Muscle of leg (tissue), 16 donors: ENCODE measurements at places on chromosomes 5 and 9. TPM values are rescaled to one million over a fixed set of nuclear protein-coding genes. Genes with fewer than 3 reads are reported as not detected.

DNA sequence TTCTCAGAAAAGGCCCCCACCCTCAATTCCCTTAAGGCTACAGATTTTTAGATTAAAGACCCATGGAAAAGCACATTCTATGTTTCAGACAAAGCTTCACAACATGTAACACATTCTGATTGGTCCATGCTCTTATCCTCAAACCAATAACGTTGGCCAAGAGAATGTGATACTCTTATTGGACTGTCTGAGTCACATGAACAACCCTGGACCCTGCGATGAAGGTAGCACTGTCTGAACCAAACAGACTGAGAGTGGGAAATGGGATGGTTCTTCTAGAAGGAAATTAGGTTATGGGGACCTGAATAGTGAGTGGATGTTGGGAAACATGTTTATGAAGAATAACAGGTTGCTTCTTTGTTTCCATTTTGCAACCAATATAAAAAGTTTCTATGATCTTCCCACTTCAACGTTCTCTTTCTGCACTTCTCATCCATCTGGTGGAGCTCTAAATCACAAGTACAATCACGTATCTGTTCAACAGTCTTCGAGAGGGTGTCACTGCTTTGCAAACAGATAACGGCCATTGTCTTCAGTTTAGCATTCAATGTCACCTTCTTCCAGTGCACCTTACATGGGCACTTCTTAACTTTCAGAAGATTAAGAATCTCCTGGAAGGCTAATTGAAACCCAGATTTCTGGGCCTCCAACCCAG, 81.6 kb downstream of the PTCH1 start:
- H3K36me3 ChIP-seq, result no peaks in the 10 kb centered on the region
- H3K27me3 ChIP-seq, result no peaks in the 10 kb centered on the region
- no peak overlapping the region for H3K4me3 ChIP-seq
- no peaks in the 10 kb centered on the region for H3K4me1 ChIP-seq
- no peak for DNase-seq
- H3K27ac ChIP-seq, result no peak overlapping the region

- H3K4me3 ChIP-seq, result no peak overlapping the region
- H3K27me3 ChIP-seq, result no peaks in the 10 kb centered on the region
- no peaks in the 10 kb centered on the region for H3K36me3 ChIP-seq
- DNase-seq, result no peak
- no peaks in the 10 kb centered on the region for H3K4me1 ChIP-seq
- no peak overlapping the region for H3K27ac ChIP-seq
Measured at GRCh38 chr5:35608881-35609779, 8.5 kb upstream of the SPEF2 start.

GRCh38 chr5:172453986-172454357, 353 bp downstream of the SH3PXD2B start:
- no peaks in the 10 kb centered on the region for H3K27me3 ChIP-seq
- H3K4me1 ChIP-seq, result peaks cover 43% of the 10 kb centered on the region
- peak; percentile 80 for DNase-seq
- peak overlapping the region; percentile 91 for H3K27ac ChIP-seq
- H3K36me3 ChIP-seq, result peaks cover 12% of the 10 kb centered on the region
- H3K4me3 ChIP-seq, result peak overlapping the region; percentile 88

The PLCXD3 gene
- total RNA-seq, result 0.09 TPM

The FUBP3 gene
- 27.4 TPM for total RNA-seq

The NXNL2 gene
- total RNA-seq, result 0.18 TPM

The FOXD4 gene
- 0.58 TPM for total RNA-seq

The TOR1A gene
- 14.9 TPM for total RNA-seq

GRCh38 chr5:179317411-179318220, 27.6 kb downstream of the ADAMTS2 start:
- peaks cover 2% of the 10 kb centered on the region for H3K27me3 ChIP-seq
- H3K4me3 ChIP-seq, result no peak overlapping the region
- peak overlapping the region; percentile 49 for H3K27ac ChIP-seq
- peaks cover 68% of the 10 kb centered on the region for H3K4me1 ChIP-seq

DNA sequence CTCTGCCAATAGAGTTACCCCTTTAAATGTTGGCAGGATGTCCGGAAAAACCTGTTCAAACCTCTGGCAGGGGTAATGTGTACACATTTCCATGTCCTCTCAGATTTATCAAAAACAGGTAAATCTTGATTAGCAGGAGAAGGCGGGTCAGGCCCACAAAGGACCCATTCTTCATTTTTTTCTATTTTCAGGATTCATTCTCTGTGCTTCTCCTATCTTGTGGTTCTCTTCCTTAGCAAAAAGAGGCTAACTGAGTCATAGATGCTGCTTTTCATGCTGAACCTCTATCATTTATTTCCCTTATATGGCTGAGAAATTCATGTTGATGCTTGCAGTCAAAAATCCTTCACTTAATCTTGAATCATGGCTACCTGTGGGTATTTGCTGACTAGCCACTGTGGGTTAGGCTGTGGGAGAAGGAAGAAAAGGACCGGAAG, 112.7 kb upstream of the IQGAP2 start:
- no peaks in the 10 kb centered on the region for H3K27me3 ChIP-seq
- no peaks in the 10 kb centered on the region for H3K4me1 ChIP-seq
- no peak overlapping the region for H3K27ac ChIP-seq
- DNase-seq, result no peak
- no peaks in the 10 kb centered on the region for H3K36me3 ChIP-seq
- H3K4me3 ChIP-seq, result no peak overlapping the region

DNA sequence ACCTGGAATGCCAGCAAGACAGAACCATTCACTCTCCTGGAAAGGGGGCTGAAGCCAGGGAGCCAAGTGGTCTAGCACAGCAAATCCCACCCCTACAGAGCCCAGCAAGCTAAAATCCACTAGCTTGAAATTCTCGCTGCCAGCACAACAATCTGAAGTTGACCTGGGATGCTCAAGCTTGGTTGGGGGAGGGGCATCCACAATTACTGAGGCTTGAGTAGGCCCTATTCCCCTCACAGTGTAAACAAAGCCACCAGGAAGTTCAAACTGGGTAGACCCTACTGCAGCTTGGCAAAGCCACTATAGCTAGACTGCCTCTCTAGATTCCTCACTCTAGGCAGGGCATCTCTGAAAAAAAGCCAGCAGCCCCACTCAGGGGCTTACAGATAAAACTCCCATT, 17.3 kb downstream of the RIGI start:
- no peaks in the 10 kb centered on the region for H3K27me3 ChIP-seq
- H3K4me3 ChIP-seq, result no peak overlapping the region
- no peak overlapping the region for H3K27ac ChIP-seq

The NADK2 gene
- 39.6 TPM for total RNA-seq

The BTNL3 gene
- total RNA-seq, result not detected

GRCh38 chr5:59607138-59607765, 286.3 kb downstream of the PDE4D start:
- no peak overlapping the region for H3K27ac ChIP-seq
- no peak for DNase-seq
- H3K4me3 ChIP-seq, result no peak overlapping the region
- H3K36me3 ChIP-seq, result no peaks in the 10 kb centered on the region
- no peaks in the 10 kb centered on the region for H3K4me1 ChIP-seq

The FAM174A gene
- total RNA-seq, result 27.0 TPM

DNA sequence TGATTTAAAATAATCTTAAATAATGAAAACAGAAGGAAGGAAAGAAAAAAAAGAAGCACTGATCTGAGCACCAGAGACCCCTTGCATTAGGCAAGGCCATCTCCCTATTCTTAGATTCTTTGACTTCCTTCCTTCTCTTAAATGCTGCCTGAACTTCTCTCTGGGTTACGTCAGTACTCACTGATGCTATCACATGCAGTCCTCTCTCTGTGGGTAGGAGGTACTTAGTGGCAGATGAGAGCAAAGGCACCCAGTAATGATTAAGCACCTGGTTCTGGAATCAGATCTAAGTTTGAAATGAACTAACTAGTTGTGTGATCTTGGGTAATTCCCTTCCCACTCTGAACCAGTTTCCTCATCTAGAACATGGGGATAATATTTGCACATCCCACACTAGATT, 110.3 kb upstream of the TBC1D2 start:
- H3K27me3 ChIP-seq, result peaks cover 5% of the 10 kb centered on the region
- H3K27ac ChIP-seq, result no peak overlapping the region
- no peak for DNase-seq

DNA sequence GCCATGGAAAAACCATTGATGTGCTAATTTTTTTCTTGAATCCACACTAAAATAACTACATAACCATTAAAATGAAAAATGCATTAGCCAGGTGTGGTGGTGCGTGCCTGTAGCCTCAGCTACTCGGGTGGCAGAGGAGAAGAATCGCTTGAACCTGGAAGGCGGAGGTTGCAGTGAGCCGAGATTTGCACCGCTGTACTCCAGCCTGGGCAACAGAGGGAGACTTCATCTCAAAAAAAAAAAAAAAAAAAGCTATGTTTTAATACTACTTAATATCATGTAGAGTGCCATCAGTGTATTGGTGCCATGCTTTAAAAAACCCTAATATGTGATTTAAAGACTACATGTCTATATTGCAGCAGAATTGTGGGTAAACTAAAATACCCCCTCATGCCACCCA, 58.9 kb downstream of the NDFIP1 start:
- H3K4me1 ChIP-seq, result no peaks in the 10 kb centered on the region
- DNase-seq, result no peak
- H3K36me3 ChIP-seq, result no peaks in the 10 kb centered on the region
- H3K27me3 ChIP-seq, result no peaks in the 10 kb centered on the region

The CNTFR gene
- 22.1 TPM for total RNA-seq

DNA sequence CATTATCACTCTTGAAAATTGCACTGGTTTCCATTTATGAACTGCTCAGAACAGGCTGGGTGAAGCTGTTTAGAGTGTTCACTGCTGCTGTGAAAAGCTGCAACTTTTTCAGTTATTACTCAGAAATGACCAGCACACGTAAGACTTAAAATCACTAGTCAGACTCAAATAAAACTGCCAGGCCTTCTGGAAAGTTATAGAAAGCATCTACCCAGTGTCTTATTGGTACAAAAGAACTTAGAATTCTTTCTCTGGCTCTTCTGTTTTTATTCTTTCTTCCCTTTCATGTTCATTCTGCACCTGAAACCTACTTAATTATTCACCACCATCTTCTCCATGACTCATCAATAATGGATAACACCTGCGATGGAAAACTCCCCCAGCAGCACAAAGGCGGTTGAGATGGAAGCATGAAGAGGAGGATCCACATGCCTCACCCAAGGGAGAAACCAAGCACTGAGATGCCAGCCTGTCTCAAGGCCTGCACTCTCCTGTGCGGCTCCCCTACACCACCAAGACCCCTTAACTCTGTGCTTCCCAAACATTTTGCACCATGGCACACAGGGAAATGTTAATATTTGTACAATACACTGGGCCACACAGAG, 171.9 kb downstream of the ENTREP1 start:
- no peaks in the 10 kb centered on the region for H3K36me3 ChIP-seq
- no peaks in the 10 kb centered on the region for H3K27me3 ChIP-seq
- H3K27ac ChIP-seq, result no peak overlapping the region
- DNase-seq, result no peak
- no peak overlapping the region for H3K4me3 ChIP-seq
- H3K4me1 ChIP-seq, result peaks cover 7% of the 10 kb centered on the region

DNA sequence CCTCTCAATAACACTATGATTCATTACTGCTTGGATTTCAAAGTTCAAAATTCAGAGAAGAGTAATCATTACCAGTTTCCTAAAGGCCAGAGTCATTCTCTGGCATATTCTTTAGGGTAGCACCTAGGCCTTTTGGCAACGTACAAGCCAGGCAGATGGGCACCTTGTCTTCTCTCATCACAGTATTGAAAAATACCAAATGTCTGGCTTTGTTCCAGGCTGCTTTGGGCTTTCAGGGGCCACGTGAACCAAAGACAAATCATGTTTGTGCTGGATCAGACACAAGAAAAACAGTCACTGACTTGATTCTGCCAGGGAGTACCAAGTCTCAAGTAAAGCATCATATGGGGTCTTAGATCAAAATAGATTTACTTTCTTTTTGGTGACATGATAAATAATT, 15.5 kb downstream of the MEGF9 start:
- no peak for DNase-seq
- no peak overlapping the region for H3K4me3 ChIP-seq
- H3K27ac ChIP-seq, result no peak overlapping the region
- H3K36me3 ChIP-seq, result no peaks in the 10 kb centered on the region
